GM23338 (cell line): ENCODE measurements at places on chromosomes 3 and 15.

DNA sequence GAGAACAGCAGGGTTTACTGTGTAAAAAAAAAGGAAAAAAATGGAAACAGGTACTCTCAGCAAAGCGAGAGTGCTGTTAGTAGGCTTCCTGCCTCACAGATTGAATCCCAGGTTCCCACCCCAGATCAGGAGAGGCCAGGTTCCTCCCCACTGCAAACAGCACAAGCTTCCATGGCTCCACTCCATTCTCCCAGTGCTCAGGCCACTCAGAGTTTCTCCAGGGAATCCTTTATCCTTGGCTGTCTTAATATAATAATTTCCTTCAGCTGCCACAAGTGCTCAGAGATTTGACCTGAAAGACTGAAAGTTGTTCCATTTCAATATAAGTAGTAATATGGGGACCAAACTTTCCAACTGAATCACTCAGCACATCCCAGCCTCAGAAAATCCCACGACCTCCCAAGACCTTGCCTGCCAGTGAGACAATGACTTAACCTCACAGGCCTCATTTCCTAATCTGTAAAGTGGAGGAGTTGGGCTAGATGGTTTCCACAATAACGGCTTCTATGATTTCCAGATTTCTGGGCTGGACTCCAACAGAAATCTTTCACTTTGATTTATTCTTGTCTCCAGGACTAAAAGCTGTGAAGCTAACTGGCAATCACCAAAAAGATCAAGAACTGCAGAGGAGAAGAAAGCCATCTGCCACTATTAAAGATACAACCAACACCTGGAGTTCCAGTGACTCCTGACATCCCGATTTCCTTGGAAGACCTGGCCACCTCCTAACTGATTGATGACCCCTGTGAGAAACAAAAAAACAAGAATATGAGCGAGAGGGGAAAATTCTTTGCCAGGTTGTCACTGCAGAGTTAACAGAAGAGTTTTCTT, 289.5 kb downstream of the NEK10 start:
- DNase-seq: no peak

GRCh38 chr3:56800832-56801661, 702 bp downstream of the ARHGEF3 start:
- DNase-seq: no peak

- DNase-seq: peak; percentile 33
These were observed 5.7 kb upstream of the APEH start for GRCh38 chr3:49668414-49668797.

DNA sequence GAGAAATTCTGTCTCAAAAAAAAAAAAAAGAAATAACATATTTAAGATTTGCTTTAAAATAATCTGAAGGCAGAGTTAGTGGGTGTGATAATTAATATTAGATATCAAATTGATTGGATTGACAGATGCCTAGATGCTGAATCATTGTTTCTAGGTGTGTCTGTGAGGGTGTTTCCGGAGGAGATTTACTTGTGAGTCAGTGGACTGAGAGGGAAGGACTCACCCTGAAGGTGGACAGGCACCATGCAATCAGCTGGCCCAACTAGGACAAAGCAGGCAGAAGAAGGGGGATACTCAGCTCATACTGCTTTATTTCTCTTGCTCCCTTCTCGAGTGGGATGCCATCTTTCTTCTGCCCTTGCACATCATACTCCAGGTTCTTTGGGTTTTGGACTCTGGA, 16.7 kb upstream of the RPL24 start:
- DNase-seq: no peak

DNA sequence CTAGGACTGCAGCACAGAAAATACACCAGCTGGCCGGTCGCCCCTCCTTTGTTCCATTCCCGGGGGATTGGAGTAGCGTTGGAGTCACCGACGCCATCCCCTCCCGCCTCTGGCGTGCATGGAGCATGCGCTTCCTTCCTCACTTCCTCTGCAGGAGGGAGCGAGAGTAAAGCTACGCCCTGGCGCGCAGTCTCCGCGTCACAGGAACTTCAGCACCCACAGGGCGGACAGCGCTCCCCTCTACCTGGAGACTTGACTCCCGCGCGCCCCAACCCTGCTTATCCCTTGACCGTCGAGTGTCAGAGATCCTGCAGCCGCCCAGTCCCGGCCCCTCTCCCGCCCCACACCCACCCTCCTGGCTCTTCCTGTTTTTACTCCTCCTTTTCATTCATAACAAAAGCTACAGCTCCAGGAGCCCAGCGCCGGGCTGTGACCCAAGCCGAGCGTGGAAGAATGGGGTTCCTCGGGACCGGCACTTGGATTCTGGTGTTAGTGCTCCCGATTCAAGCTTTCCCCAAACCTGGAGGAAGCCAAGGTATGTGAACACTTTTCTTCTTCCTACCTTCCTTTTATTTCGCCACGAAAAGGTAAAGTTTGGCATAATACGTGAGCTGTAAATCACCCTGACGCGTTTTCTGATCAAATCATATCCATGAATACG, at the start of gene SCG3:
Gene SCG3 (plus strand): TSS at position 201 of the 661 bp plus-strand sequence. CDS start 253 bp downstream, at position 454.
- peak; percentile 100 for DNase-seq

- peak; percentile 23 for DNase-seq
These were observed 303.1 kb downstream of the RPLP1 start for GRCh38 chr15:69755551-69756310.

- DNase-seq: peak; percentile 29
These were observed 1284.7 kb downstream of the ROBO1 start for GRCh38 chr3:78483090-78483489.

GRCh38 chr3:111676211-111677006, 81.3 kb upstream of the ZBED2 start:
- no peak for DNase-seq

DNA sequence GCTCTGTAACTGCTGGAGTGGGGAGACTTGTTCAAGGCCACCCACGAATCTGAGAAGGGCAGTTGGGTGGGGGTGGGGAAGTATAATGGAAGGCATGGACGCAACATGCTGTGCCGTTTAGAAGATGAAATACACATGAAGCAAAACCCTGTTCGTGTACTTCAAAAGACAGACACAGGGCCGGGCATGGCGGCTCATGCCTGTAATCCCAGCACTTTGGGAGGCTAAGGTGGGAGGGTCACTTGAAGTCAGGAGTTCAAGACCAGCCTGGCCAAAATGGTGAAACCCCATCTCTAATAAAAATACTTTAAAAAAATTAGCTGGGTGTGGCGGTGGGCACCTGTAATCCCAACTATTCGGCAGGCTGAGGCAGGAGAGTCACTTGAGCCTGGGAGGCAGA, 36.9 kb upstream of the SFMBT1 start:
- no peak for DNase-seq

- no peak for DNase-seq
These were observed 6.8 kb upstream of the RARRES1 start for GRCh38 chr3:158739078-158739477.

DNA sequence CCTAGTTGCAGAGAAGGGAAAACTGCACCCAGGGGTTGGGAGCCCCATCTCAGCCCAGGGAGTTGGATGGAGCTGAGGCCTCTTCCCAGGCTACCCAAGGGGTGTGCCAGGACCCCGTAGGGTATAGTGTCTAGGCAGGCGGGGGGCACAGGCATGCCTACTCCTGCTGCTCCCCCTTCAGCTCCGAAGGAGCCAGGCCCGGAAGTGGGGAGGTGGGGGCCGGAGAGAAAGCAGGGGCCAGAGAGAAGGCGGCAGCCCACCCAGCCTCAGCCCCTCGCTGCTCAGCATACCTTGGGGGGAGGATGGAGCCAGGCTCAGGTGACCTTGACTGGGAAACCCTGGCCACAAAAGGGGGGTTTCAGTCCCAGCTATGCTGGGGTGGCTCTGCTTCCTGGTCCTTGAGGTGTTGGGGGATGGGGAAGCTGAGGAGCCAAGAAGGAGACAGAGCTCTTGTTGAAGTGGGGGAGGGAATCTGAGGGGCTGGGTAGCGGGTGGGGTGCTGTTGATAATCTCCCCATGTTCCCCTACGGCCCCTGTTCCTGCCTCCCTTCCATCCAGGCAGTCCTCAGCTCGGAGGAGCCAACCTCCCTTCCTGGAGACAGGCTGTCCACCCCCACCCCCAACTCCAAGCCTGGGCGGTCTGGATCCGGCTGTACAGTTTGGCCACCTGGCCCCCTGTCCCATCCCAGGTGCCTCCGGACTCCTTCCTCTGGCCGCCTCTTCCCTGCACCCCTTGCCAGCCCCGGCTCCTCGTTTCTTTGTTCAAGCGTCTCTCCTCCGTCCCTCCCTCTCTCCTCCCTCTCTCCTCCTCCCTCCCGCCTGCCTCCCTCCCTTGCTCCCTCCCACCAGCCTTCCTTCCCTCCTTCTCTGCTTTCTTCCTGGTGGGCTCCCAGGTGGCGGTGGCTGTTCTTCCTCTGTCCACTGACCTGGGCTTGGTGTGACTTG, 1.7 kb downstream of the SEMA3F start:
- peak; percentile 81 for DNase-seq

- DNase-seq: no peak
These were observed 165.2 kb downstream of the RORA start for GRCh38 chr15:61063875-61064320.

- DNase-seq: peak; percentile 55
These were observed 125.0 kb upstream of the CGNL1 start for GRCh38 chr15:57251308-57251707.

DNA sequence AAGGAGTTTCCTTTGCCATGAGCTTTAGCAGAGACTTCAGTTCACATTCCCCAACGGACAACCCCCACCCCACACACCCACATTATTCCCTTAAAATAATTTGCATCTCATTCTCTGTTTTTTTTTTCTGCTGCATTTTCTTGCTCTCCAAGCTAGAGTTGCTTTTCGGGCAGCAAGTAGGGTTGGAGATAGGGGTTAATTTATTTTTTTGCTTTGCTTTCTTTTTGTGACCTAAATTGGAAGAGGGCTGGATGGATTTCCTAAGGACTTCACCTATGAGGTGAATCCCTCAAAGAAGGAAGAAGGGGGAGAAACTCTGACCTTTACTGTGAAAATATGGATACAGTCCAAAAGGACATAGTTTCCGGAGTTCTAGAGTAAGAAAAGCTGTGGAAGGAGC, 6.6 kb downstream of the SOX2 start:
- DNase-seq: no peak

DNA sequence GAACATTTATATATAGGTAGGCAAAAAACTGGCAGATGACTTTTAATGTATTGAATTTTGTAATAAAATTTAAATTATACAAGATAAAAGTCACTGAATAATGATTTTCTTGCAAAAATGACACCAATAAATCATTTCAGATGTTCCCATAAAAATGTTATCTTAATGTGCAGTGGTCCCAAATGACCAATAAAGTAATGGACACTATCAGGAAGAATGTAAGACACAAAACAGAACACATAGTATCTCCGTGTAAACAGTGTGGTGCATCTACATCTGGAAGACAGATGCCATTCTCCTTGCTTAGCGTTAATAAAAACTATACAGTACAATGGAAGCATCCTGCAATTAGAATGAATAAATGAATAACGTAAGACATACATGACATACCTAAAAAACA, 41.5 kb downstream of the FGF7 start:
- DNase-seq: no peak

GRCh38 chr3:158709666-158710083, 22.6 kb downstream of the RARRES1 start:
- no peak for DNase-seq

GRCh38 chr3:105527535-105527934, 160.8 kb downstream of the ALCAM start:
- DNase-seq: no peak

GRCh38 chr3:112096176-112096575, 10.0 kb downstream of the C3orf52 start:
- DNase-seq: no peak

GRCh38 chr3:171867981-171868380, 24.8 kb downstream of the TMEM212 start:
- DNase-seq: peak; percentile 89

- no peak for DNase-seq
These were observed 327.1 kb upstream of the SLCO3A1 start for GRCh38 chr15:91526424-91526823.

- DNase-seq: peak; percentile 96
These were observed 154.1 kb downstream of the TJP1 start for GRCh38 chr15:29668120-29668602.

- DNase-seq: no peak
These were observed 32.1 kb downstream of the SRPRB start for GRCh38 chr3:133837487-133838295.

GRCh38 chr15:80162059-80162554, 9.3 kb downstream of the FAH start:
- DNase-seq: no peak

DNA sequence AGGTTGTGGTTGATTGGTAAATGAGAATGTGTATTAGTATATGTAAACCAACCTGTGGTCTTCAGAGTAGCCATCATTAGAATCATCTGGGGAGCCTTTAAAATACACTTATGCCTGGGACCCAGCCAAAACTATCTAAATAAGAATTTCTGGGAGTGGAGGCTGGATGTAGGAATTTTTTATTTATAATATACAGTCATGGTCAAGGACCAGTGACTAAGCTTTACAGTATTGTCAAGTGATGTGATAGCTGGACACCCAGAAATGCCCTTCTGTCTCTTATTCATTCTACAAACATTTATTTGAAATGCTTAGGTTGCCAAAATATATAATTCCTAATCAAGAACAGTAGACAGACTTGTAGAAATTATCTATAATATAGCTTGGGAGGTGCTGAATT, 132.2 kb downstream of the MBNL1 start:
- DNase-seq: no peak

GRCh38 chr3:197901626-197902025, 48.4 kb upstream of the RPL35A start:
- no peak for DNase-seq

DNA sequence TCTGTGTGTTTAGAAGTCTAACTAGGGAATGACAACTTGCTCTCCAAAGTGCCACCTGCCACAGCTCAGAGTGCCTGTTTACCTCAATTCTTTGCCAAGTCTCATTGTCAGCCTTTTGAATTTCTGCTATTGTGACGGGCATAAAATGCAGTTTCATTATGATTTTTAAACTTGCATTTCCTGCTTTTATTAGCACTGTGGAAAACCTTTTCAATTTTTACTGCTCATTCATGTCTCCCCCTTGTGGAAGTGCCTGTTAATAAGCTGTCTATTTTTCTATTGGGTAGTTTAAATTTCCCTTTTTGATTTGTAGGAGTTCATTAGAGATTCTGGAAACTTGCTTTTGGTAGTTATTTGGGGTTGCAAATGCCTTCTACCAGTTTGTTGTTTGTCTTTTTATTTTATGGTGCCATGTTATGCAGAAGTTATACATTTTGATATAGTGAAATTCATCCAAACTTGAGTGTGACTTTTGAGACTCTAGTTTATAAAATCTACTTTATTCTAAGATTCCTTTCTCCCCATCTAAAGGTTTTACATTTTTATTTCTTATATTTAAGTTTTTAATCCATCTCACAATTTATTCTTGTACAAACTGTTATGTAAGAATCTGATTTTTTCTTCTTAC, 53.9 kb upstream of the FRMD4B start:
- DNase-seq: peak; percentile 39

GRCh38 chr3:189238071-189238470, 66.3 kb downstream of the TPRG1 start:
- no peak for DNase-seq

- DNase-seq: no peak
These were observed 68.5 kb downstream of the GRIP2 start for GRCh38 chr3:14471690-14472089.

DNA sequence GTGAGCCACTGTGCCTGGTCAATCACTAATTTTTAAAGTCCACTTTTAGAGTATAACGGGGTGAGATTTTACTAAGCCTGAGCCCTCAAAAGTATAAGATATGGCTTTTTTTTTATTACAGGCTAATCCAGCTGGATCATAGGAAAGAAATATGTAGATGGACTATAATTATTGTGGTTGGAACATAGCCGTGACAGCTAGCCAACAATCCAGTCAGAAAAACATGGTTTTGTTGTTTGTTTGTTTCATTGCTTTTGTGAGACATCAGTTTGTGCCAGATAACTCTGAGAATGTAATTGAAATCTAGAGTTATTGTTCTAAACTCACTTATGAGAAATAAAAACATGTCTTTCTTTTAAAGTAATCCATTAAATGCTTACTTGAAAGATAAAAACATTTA, 37.3 kb upstream of the ATOSA start:
- no peak for DNase-seq
